ENCODE measurements at places on chromosomes 2 and 18.

DNA sequence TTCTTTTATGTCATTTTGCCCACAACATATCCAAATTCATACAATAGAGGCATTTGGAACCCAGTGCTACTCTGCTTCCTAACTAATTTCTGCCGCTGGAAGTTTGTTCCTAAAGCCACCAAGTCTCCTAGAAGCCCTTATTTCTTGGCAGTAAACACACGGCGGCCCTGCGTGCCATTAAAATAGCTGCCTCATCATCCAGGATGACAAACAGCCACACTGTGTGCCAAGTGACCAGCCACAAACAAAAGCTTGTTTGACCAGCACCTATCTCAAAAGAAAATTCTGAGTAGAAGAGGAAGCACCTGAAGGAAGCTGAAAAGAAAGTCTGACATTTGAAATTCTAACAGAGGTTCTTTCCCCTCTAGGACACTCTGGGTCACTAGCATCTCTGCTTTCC, 64.2 kb downstream of the BCL11A start:
- DNase-seq = no peak

DNA sequence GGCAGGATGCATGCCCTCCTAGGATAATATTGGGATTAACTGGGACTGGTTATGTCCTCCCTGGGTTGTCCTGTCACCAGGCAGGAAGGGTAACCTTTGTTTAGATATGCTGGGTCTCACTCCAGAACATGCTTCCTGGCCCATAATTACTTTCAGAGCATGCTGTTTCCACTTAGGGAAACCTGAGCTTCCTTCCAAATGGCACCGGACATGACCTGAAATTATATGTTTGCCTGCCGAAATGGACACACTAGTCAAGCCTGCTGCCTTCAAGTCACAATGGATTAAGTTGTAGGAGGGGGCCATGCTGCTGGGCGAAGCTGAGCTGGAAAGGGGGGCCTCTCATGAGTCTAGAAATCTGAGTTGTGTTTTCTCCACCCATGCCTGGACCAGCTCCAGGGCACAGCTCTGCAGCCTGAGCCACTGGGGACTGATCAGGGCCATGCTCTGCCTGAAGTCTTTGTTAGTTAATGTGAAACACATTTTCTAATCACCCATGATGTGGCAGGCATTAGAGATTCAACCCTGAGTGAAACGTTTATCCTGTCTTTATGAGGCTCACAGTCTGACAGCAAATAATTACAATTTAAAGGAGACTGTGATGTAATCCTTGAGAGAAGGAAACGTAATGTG, 273.3 kb downstream of the TNS1 start:
- no peak for DNase-seq

GRCh38 chr2:179332903-179333302, 68.3 kb upstream of the SESTD1 start:
- no peak for DNase-seq

- DNase-seq = no peak
These were observed 1.3 kb downstream of the IGFBP2 start for GRCh38 chr2:216634370-216635148.

DNA sequence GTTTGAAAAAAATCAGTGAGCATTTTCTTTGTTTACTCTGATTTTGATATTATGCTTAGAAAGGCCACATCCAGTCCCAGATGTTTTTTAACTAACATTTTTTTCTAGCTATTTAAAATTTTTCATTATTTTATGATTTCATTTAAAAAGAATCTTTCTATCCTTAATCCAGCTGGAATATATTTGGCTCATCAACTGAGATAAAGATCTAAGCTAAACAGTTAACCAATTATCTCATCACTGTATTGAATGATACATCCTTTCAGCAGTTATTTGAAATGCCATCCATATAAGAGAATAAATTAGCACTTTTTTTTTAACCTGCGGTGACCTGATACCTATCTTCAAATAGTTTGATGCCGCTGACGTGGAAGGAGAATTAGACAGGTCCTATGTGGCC, 245.5 kb upstream of the COPS8 start:
- DNase-seq = no peak

- no peak for DNase-seq
These were observed 812.5 kb upstream of the CHAC2 start for GRCh38 chr2:52955079-52955478.

DNA sequence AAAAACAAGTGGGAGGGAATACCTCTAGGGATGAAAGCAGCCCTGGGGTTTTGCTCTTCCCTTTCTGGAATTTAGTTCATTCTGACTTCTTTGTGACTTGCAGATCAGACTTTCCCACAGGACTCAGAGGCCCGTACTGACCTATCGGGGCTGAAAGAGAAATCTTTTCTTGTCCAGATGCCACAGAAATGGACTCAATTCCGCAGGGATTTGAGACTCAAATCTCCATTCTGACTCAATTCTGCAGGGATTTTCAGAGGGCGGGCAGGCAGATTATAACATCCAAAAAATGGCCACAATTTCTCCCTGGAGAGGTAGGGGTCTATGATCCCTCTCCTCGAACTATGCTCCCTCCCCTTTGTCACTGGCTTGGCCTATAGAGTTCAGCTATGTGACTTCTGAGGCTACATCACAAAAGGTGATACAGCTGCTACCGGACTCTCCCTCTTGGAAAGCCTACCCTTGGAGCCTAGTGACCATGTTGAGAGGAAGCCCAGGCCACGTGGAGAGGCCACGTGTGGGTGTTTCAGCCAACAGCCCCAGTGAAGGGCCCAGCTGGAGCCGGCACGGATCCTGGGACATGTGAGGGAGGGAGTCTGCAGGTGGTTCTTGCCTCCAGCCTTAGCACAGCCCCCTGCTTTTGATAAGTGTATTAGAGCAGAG, 4.8 kb upstream of the EFHD1 start:
- no peak for DNase-seq
